ENCODE measurements at places on chromosomes 7 and 10.
A peak's percentile ranks its signal among the peaks of the same experiment; 100 is the strongest.

DNA sequence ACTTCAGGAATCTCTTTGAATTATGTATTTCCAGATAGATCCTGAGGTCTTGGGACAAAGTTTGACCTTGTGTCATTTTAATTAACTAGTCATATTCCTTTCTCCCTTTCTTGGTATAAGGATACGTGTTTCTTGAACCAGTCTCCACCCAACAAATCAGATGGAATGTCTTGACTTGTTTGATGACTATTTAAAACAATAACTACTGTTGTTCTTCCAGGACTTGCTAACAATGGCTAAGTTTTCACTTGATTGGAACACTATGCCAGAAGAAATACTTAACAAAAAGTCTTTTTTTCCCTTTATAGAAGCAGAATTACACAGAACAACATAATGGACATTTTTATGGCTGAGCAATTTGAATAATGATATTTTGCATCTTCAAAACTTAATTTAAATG lies 43.0 kb upstream of the WIPF3 start:
- DNase-seq = no peak

GRCh38 chr7:157377436-157378124 lies 40.8 kb downstream of the DNAJB6 start:
- no peak for DNase-seq

GRCh38 chr10:23441251-23441650 lies 2.4 kb downstream of the OTUD1 start:
- no peak for DNase-seq

GRCh38 chr7:3393862-3394261 lies 92.8 kb downstream of the SDK1 start:
- DNase-seq = no peak

DNA sequence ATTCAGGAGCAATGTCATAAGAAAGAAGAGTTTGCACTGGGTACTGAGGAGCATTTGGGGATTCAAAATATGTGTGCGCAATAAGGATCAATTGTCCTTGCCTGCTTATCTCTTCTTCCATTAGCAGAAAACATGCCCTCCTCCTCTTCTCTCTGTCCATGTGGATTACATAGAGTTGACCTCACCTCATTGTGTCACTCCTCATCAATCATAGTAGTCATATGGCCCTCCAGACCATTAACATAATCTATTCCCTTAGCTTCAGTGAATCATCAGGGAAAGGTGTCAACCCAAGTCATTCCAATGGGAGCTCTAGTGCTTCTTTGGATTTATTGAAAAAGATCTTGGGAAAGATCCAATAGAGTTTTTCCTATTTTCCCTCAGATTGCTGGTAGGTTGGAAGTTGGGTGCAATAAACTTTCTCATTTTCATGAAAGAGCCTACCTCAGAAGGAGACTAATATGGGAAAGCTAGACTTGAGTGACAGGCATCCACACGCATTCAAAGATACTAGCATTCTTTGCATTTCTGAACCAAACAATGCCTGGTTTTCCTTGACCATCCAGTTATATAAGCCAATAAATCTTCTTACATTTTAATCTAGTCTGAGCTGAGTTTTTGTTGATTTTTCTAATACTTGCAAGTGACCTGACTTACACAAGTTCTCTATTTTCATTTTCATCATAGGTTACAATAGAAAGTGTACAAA lies 71.5 kb upstream of the FAM13C start:
- no peak for DNase-seq

GRCh38 chr7:86953653-86954336 lies 105.7 kb downstream of the ELAPOR2 start:
- DNase-seq = no peak

DNA sequence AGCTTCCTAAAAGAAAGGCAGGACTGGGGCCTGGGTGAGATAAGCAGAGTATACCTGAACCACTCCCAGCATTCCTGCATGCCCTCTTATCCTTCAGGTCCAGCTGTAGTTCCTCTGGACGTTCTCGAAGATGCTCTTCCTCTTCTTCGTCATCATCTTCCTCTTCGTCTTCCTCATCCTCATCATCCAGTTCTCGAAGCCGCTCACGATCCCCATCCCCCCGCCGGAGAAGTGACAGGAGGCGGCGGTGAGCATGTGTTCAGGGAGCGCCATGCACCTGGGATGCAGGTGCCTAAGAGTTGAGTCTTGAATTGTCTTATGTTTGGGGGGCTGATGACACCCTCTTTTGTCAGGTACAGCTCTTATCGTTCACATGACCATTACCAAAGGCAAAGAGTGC lies 3.9 kb upstream of the NOLC1 start:
- DNase-seq = no peak

- DNase-seq = peak; percentile 9
Measured at GRCh38 chr7:45446195-45446944, 127.8 kb upstream of the ADCY1 start.

GRCh38 chr7:940599-941408 lies 13.7 kb downstream of the ADAP1 start:
- no peak for DNase-seq

DNA sequence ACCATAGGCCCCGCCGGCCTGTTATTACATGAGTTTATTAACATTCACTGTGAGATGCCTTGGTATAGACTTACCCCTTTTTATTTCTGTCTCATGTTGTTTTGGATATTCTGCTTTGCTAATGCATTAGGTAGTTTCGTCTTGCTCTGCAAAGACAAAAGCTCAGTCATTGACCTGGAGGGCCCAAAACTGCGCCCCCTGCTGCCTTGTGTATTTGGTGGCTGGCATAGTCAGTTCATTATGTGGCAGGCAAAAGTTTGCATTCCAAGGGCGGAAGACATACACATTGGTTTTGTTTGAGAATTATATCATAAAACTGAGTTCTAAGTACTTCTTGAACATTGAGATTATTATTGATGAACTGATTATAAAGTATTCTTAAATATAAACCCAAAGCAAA lies 372.5 kb downstream of the SDK1 start:
- DNase-seq = no peak

DNA sequence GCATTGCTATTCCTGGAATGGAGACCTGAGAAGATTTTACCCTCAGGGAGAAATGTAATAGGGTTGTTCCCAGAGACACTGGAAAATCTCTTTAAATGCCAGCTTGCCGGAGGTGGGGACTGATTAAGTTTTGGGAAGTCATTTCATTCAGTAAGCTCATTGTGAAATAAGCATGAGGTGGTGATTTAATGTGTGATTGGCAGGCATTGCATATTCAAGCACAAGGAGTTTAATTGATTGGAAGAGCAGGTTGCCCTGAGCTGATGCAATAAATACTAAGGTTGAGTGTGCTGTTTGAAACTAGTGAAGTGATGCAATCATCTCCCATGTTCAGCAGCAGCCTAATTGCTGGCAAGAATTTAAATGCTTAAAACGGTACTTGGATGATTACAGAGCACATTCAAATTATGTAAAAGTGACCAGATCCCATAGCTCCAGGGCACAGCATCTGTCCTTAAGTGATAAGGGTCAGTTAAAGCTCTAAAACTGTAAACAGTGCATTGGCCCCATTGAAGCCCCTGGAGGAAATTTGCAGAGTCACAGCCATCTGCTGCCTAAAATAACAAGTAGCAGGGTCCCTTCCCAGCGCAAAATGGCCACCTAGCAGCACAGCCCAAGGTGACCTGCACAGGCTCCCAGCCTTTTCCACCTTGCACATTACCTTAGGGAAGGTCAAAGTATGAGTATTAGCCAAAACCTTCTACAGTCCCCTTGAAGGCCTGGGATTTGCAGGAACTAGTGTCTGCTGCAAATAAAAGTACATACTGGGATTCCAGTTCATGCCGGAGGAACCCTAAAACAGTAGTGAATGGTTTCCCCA lies 92.1 kb downstream of the CCDC71L start:
- DNase-seq = peak; percentile 90

GRCh38 chr10:88557658-88558057 lies 25.5 kb downstream of the RNLS start:
- no peak for DNase-seq

DNA sequence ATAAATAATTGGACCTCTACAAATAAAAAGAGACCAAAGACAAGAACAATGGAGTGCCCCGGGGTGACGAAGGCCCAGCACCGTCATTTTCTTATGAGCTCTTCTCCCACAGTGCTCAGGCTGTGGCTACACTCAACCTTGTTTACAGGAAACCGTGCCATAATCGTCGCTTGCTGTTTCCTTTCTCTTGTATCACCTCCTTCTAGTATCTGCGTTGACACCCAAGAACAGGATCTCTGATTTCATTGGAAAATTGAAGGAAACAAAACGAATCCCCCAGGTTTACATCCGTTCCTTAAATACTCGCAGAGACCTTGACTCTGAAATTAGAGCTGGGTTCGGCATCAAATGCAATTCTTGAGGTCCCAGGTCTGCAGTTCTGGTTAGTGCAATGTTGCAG lies 1.7 kb upstream of the IGFBP3 start:
- DNase-seq = no peak

DNA sequence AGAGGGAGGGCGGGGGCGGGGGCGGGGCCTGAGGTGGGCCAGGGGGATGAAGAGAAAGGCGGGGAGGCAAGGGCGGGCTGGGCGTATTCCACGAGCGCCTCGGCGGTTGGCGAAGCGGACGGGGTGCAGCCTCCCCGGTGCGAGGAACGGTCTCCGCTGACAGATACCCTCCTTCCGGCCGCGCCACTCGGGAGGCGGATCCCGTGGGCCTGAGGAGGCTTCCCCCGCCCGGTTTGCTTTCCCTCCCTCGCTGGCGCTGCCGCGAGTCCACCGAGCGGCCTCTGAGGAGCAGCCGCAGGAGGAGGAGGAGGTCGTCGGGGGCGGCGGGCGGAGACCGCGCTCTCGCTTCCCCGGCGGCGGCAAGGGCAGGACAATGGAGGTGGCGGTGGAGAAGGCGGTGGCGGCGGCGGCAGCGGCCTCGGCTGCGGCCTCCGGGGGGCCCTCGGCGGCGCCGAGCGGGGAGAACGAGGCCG lies at the start of gene TRIM24:
Gene TRIM24 (plus strand): TSS at position 84 of the 473 bp plus-strand sequence. CDS start 290 bp downstream, at position 374.
- no peak for DNase-seq

DNA sequence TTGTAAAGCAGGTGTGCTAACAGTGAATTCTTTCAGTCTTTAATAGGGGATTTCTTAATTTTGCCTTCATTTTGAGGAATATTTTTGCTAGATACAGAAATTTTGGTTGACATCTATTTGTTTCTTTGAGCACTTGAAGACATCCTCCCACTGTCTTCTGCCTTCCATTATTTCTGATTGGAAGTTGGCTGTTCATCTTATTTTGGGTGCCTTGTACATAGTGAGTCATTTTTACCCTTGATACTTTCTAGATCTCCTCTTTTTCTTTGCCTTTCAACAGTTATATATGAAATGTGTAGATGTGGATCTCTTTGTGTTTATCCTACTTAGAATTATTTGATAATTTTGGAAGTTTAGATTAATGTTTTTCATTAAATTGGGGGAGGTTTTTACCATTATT lies 631.0 kb downstream of the AUTS2 start:
- no peak for DNase-seq

- DNase-seq = no peak
Measured at GRCh38 chr10:115093286-115093775, at the start of gene ATRNL1. ATRNL1 (plus strand) TSS chr10:115093365; CDS start chr10:115093751, 386 bp downstream.

DNA sequence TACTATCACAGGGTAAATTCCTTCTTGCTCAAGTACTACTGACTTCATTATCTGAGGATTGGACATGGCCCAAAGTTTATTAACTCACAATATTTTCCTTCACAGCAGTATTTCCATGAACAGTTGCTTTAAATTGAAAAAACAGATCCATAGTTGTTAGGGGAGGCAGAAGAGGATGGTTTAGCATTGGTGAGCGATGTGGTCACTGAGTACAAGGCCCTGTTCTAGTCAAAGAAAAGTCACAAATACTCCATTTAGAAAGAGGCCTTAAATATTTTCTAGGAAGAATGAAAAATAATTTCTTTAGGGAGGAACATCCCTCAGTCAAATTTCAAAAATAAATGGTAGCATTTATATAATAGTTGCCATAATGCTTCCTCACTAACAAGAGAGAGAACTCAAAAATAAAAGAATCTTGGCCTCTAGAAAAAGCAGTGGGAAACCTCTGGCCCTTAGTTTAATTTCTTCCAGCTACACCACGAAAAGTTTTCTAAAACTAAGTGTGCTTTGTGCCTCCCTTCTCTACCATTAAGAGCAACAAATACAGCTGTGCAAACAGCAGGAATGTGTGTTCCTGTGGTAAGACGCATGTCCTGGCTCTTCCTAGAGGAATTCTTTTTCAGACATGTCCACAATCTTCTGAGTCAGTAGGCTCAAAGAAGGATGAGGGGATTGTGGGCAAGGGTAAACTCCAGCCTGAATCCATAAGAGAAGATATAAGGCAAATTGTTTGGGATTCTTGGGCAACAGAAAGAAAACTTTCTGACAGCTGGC lies 105.7 kb downstream of the HOXA1 start:
- DNase-seq = no peak

- DNase-seq = no peak
Measured at GRCh38 chr7:108012499-108013430, 9.8 kb upstream of the LAMB1 start.

- no peak for DNase-seq
Measured at GRCh38 chr7:95327356-95327755, 3.0 kb upstream of the PON1 start.

DNA sequence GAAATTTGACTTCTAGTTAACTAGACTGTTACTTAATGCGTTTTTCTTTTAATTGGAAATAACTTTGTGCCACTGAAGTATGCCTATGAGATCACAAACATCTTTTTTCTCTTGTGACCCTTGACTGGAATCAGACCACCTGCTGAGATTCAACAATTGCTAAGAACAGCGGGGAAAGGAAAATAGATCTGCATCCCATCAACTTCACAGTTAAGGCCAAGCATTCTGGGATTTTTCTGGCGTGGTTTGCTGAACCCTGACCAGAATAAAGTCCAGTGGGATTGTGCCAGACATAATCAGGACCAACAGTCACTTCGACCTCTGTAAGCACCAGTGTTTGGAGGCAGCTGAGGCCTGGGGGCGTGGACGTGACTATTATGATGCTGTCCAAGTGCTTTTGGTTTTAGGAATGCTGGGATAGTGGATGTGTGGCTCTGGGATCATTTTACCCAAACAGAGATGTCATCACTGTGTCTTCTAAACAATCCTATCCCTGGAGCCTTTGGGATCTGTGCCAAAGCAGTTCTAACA lies 373.3 kb upstream of the PRKCQ start:
- DNase-seq = no peak

DNA sequence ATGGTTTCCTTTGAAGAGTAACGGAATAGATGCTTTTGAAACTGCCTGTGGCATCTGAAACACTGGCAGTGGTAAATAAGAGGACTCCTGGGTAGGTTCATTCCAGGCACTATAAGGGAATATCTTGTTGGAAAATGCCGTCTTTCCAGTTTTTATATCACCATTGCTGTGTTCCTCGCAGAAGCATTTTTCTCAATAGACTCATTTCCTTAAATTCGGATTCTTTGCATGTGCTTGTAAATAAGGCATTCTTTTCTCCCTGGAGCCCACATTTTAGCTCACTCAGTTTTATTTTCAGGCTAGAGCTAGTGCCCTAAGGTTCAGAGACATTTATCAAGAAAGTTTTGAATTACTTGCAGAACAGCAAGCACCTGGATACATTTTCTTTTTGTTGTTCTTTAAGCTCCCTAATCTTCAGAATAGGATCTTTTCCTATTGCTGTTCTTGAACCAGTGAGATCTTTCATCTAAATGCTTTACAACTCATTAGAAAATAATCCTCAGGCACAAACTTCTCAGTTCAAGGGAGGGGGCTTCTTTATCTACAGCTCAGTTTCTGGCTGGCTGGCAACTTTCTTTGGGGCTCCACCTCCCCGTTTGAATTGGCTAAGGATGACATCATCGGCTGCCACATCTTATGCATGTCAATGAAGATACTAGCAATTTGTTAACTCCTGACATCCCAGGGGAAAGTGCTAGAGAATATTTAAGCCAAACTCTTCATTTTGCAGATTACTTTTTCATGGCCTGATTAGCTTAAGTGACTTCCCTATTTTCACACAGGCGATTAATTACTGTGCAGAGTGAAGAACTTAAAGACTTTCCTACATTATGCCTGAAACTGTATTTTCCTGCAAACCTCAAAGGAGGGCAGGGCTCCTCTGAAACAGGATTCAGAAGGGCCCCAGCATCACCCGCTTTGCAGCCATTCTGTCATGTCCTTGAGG lies 133.7 kb upstream of the RSU1 start:
- no peak for DNase-seq
